Activated T-helper 2 cell treated with anti-CD3 and anti-CD28 coated beads, Interferon-gamma antibody, Interleukin-2, Interleukin-4, amounts not matched to agents 10 μg/mL and 5 μg/mL and 100 μg/mL, durations not matched to agents 14 hours and 24 hours and 36 hours (primary cell): ENCODE measurements at places on chromosomes 4 and X. TPM values are rescaled to one million over a fixed set of nuclear protein-coding genes. Genes with fewer than 3 reads are reported as not detected.

The FHIP1A gene
- total RNA-seq, result not detected in 2 replicates

The NPY2R gene
- not detected in 2 replicates for total RNA-seq

The SSX1 gene
- not detected in 2 replicates for total RNA-seq

The CHRNA9 gene
- total RNA-seq, result not detected in 2 replicates

The TBL1X gene
- total RNA-seq, result 49.0 and 53.2 TPM in 2 replicates

The FAM9B gene
- total RNA-seq, result 0.41 and 0.87 TPM in 2 replicates

The PDLIM3 gene
- total RNA-seq, result 2.5 and 3.2 TPM in 2 replicates

The SOWAHB gene
- not detected in 2 replicates for total RNA-seq

The UPF3B gene
- total RNA-seq, result 13.9 TPM in 2 replicates

The RHOXF2B gene
- not detected in 2 replicates for total RNA-seq

The PPP3CA gene
- 7.2 and 8.4 TPM in 2 replicates for total RNA-seq

The ADGRG4 gene
- not detected in 2 replicates for total RNA-seq

The SNCA gene
- total RNA-seq, result 0.39 and 0.44 TPM in 2 replicates

The ALG13 gene
- 52.2 and 55.2 TPM in 2 replicates for total RNA-seq

The CPEB2 gene
- 11.0 and 12.3 TPM in 2 replicates for total RNA-seq

The TMEM31 gene
- total RNA-seq, result not detected in 2 replicates

The QRFPR gene
- not detected in 2 replicates for total RNA-seq

The SLC25A5 gene
- total RNA-seq, result 523 and 528 TPM in 2 replicates

The CDS1 gene
- not detected in 2 replicates for total RNA-seq

The SMIM10L2A gene
- 0.16 and 0.21 TPM in 2 replicates for total RNA-seq

The NUDT9 gene
- total RNA-seq, result 12.0 and 12.1 TPM in 2 replicates

The STX18 gene
- 26.9 and 30.8 TPM in 2 replicates for total RNA-seq

The ADH7 gene
- not detected in 2 replicates for total RNA-seq

The CLDN34 gene
- not detected in 2 replicates for total RNA-seq

The DCAF12L2 gene
- total RNA-seq, result not detected in 2 replicates

The ASMT gene
- total RNA-seq, result not detected in 2 replicates

The GIMD1 gene
- total RNA-seq, result not detected in 2 replicates

The ASB9 gene
- 0.11 and 0.78 TPM in 2 replicates for total RNA-seq

The ZCCHC18 gene
- 0.39 and 0.69 TPM in 2 replicates for total RNA-seq

The SYTL5 gene
- total RNA-seq, result not detected in 2 replicates

The HSFX2 gene
- 0.23 TPM in 1 of 2 replicates, not detected in the other for total RNA-seq

The SYTL4 gene
- total RNA-seq, result not detected in 2 replicates

The AKAP4 gene
- total RNA-seq, result not detected in 2 replicates

The FAM241A gene
- 5.5 and 5.6 TPM in 2 replicates for total RNA-seq

The SOX3 gene
- not detected in 2 replicates for total RNA-seq

The CNGA1 gene
- total RNA-seq, result not detected in 2 replicates

The APLN gene
- 0.32 and 0.39 TPM in 2 replicates for total RNA-seq

The F9 gene
- not detected in 2 replicates for total RNA-seq

The NLGN4X gene
- 0.09 and 0.18 TPM in 2 replicates for total RNA-seq

The COL25A1 gene
- 0.07 TPM in 1 of 2 replicates, not detected in the other for total RNA-seq

The RBM46 gene
- total RNA-seq, result not detected in 2 replicates

The DGKK gene
- not detected in 2 replicates for total RNA-seq

The DMP1 gene
- total RNA-seq, result not detected in 2 replicates

The MAGEA2B gene
- total RNA-seq, result not detected in 2 replicates

The OPN1MW gene
- total RNA-seq, result not detected in 2 replicates

The CCDC110 gene
- total RNA-seq, result not detected in 2 replicates

The CEP135 gene
- total RNA-seq, result 13.3 and 15.7 TPM in 2 replicates

The RHOXF1 gene
- not detected in 2 replicates for total RNA-seq
